ENCODE measurements at places on chromosomes 6 and 20.

GRCh38 chr6:145076115-145076841 lies 659.0 kb downstream of the EPM2A start:
- DNase-seq, result no peak

- DNase-seq, result no peak
Observed at GRCh38 chr20:62309947-62310756, 7.4 kb downstream of the ADRM1 start.

DNA sequence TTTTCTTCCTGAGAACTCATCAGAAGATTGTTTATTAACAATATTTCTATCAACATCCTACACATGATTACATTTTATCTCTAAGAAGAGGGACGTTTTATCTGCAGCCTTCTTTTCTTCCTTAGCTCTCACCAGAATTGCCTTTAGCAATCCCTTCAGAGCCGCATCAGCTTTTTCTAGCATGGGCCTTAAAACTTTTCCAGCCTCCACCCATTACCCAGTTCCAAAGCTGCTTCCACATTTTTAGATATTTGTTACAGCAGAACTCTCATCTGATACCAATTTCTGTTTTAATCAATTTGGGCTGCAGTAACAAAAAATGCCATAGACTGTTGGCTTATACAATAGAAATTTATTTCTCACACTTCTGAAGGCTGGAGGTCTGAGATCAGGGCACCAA lies 281.5 kb downstream of the THBS2 start:
- no peak for DNase-seq

DNA sequence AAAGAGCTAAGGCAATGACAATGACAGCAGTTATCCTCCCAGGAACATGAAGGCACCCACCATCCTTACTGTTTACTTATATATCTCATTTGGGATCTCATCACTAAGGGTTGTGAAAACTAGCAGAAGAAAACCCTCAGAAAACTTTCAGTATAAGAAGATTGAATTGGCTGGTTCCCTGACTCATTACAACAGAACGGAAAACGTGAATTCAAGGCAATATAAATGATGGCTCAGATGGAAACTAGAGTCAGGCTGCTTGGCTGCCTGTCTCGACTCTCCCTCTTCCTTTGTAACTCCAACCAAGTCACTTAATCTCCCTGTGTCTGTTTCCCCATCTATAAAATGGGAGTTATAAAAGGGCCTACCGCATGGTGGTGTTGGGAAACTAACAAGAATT lies 387.1 kb upstream of the JARID2 start:
- no peak for DNase-seq
